ENCODE measurements at places on chromosomes 5 and 9. TPM values are rescaled to one million over a fixed set of nuclear protein-coding genes. Genes with fewer than 3 reads are reported as not detected.

GRCh38 chr5:145960848-145961600 lies 24.6 kb downstream of the SH3RF2 start:
- no peak for DNase-seq

- DNase-seq, result peak; percentile 13
Measured at GRCh38 chr9:79233542-79233941, 338.2 kb upstream of the TLE4 start.

DNA sequence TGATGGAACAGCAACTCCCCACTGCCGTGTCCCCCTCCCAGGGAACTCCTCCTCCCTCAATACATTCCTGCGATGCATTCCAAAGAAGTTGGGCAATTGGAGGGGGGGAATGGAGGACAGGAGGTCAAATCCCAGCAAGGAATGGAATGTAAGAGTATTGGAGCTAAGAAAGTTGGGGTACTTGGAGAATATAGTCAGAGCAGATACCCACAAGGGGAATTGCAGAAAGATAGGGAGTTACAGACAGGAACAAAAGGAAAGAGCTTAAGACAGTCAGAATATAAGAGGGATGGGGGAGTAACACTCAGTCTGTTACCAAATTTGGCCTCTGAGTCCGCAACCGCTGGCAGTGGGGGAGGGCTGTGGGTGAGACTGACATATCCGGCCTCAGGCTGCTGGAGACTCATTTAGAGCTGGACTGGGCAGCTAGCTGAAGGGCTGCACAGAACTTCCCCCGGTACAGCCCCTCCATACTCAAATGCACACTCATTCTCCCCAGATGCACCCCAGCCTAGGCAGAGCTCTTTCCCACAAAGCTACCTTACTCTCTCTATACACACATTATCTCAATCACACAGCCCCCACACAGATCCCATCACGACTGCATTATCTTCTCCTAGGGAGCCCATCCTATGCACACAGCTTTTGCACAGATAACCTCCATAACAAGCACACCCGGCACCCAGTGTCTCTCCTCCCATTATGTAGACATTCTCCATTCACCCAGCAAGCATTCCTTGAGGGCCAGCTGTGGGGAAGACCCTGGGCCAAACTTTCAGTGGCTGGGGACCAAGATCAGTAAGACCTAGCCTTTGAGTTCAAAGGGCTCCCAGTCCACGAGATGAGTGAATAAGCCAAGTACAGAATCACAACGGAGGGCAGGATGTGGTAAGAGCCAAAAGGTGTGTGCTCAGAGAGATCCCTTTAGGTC lies 3.7 kb downstream of the TLN1 start:
- no peak for DNase-seq

GRCh38 chr9:95462249-95463147 lies 54.3 kb downstream of the PTCH1 start:
- DNase-seq, result peak; percentile 56

DNA sequence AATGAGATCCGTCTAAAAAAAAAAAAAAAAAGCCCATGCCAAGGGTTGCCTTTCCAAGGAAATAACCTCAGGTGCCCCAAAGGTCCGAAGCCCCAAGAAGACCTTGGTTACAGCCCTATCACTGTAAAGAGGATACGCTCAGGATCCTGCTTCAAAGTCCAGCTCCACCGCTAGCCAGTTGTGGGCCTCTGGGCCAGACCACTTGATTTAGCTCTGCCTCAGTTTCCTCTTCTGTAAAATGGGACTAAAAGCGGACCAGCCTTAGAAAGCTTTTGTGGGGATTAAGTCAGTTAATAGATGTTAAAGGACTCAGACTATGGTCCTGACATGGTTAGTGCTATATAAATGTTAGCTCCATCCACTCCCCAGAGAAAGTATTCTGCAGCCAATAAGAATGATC lies 48.7 kb upstream of the ORM1 start:
- DNase-seq, result no peak

GRCh38 chr9:105425816-105426433 lies 21.9 kb upstream of the FSD1L start:
- DNase-seq, result no peak

GRCh38 chr5:138949988-138950387 lies 74.9 kb upstream of the LRRTM2 start:
- DNase-seq, result no peak

DNA sequence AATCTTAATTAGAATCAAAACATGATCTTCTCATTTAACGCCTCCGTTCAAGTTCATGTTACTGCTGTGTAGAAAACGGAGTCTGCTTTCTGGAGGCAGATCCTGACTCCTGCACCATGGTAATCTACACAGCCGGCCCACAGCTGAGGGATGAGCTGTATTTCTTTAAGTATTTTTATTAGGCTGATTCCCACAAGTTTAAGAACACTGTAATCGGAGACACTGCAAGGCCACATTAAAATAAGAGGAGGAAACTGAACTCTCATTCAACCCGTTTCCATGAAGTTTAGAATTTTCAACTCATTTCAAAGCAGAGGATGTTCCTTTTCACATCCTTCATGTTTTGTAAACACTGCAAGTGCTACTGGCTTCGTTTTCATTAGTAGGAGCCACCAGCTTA lies 372.2 kb downstream of the NFIB start:
- DNase-seq, result no peak

DNA sequence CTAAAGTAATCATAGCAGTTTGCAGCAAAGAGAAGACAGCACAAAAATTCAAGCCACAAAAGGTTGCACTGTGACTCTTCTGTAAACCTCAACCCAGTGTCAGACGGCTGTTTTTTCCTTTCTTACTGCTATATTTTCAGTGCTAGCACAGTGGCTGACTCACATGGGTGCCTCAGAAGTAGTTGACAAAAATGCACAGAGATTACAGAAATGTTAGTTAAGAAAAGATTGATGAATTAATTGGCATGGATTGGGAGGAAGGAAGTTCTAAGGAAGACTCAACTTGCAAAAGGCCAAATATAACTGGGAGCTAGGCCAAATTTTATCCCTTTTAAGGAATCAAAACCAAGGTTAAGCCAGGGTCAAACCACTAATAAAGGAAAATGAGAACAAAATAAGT lies 43.7 kb upstream of the ITGA1 start:
- no peak for DNase-seq

GRCh38 chr9:133238851-133239532 lies 29.9 kb upstream of the OBP2B start:
- peak; percentile 23 for DNase-seq

DNA sequence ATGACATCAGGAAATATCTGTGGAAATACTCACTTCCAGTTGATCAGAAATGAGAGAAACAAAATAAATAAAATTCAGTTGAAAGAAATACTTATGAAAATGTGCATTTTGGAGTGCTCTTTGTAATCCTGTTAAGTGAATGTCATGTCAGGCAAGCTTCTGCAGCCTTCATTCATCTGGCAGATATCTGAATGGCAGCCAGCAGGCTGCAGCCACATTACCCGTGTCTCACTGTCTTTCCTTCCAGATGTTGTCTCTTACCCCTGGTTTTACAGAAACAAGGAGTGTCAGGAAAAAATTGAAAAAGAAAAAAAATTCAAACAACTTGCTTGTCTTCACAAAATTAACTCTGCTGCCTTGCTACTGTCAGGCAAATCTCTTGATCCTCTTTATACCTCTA lies 445.0 kb upstream of the RIOK2 start:
- DNase-seq, result no peak

DNA sequence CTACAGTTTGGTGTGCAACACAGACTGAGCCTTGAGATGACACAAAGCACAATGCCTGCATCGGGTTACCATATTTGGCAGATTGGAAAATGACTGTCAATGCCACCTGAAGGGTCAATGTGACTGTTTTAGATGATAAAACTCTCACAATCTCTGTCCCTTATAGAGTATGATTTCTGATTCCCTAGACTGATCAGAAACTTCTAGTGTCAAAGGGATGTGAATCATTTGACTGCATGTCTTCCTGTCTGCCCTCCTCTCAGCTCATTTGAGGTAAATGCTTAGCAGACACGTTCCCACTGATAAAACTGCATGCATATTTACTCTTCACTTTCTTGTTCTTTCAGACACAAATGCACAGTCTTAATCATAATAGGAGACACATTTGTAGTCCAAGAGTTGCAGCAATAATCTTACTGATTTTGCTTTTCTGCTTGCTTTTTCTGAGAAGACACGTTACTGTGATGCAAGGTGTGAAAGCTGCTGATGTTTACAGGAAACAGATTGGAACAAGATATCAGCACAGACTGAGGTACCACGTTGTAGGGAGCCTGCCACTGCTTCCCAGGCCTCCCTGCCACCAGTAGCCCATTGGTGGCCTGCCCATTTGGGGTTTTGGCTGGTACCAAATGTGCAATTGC lies 77.8 kb downstream of the GCNT4 start:
- DNase-seq, result no peak

GRCh38 chr5:76494201-76494600 lies 91.1 kb downstream of the IQGAP2 start:
- no peak for DNase-seq

- DNase-seq, result no peak
Measured at GRCh38 chr9:106283769-106284168, 579.2 kb upstream of the ZNF462 start.

DNA sequence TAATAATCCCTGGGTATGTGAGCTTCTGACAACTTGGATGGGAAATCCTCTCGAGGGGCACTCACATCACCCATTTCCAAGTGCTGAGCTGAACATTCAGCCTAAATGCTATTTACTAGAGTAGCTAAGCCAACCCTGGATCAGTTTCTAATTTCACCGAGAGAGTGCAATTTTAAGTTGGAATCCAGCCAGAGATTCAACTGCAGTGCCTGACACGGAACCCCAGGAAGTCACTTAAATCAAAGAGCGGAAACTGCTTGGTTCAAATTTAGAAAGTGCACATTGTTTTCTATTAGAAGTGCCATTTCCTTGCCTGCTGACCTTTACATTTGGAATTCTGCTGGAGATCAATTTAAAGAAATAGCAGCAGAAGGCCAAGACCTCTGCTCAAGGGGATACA lies 8.8 kb downstream of the SPRY4 start:
- no peak for DNase-seq

DNA sequence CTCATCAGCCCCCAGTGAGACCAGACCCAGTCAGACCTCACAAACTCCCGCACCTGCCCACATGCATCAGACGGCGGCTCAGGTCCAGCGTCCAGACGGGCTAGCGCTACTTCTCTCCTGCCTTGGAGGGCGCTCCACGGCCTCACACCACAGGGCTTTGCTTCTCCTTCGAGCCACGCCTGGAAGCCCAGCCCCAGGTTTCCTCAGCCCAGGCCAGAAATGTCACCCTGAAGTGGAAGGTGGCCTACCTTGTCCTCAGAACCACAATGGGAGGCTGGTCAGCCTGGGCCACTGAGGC lies 2.8 kb downstream of the NACC2 start:
- no peak for DNase-seq

GRCh38 chr5:122144236-122144635 lies 14.9 kb downstream of the ZNF474 start:
- DNase-seq, result no peak

DNA sequence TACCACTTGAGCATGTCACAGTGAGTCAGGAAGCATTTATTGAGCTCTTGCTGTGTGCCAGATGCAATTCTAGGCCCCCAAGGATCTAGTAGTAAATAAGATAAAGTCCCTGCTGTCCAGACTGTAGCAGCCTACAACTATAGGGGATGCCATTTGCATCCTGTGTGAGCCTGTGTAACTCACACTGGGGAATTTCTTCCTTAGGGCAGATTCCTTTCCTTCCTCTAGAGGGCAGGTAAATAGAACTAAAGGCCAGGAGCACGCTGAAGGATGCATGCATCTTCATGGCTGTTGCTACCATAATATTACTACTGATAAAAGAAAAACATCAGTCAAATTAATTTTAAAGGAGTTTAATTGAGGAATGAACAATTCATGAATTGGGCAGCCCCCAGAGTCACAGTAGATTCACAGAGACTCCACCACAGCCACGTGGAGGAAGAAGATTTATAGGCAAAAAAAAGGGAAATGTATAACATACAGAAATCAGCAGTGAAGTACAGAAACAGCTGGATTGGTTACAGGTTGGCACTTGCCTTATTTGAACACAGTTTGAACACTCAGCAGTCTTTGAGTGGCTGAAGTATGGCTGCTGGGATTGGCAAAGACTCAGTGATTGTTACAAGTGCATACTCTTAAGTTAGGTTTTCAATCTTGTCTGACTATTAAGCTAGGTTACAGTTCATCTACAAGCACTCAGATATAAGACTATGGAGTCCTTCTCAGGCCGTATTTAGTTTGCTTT lies 98.9 kb downstream of the ACTL7B start:
- no peak for DNase-seq

- no peak for DNase-seq
Measured at GRCh38 chr5:151628112-151628823, 37.1 kb upstream of the FAT2 start.

- no peak for DNase-seq
Measured at GRCh38 chr9:3468421-3469205, 57.2 kb downstream of the RFX3 start.

DNA sequence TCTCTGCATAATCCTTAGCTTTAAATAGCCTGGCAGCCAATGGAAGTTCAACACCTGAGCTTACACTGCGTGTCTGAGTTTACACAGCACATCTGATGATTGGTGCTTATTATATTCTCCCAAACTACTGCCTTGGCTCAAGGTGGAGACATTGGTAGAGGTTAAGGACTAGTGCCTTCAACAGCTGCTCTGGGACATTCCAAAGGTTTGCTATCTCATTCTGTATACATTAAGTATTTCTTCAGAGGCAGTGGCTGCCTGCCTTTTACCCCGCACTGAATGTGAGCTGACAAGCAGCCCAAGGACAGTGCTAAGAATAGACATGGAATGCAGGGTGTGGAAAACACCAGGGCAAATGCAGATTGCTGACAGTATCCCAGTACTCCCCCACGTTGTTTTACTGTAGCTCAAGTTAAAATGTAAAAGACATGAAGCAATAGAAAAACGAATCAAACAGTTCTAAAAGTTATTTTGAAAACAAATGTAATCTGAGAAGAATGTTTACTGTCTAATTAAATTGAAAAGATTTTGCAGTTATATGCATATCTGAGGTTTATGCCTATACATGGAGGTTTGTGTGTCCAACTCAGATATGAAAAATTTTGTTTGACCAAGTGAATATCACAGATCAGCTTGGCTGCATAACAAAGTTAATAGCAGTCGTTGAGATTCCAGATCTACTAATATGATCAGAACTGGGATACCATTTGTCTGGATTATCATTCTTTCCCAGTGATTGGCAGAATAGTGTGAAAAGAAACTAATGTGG lies 1.8 kb downstream of the HSPB3 start:
- no peak for DNase-seq

- DNase-seq, result no peak
Measured at GRCh38 chr5:149902177-149902576, 42.4 kb downstream of the PDE6A start.

GRCh38 chr5:36768450-36768849 lies 108.1 kb upstream of the NIPBL start:
- no peak for DNase-seq

- DNase-seq, result no peak
Measured at GRCh38 chr9:94719878-94720277, 6.6 kb upstream of the AOPEP start.

- no peak for DNase-seq
Measured at GRCh38 chr9:112493393-112494137, 6.9 kb downstream of the KIAA1958 start.

- no peak for DNase-seq
Measured at GRCh38 chr5:35640623-35641022, 23.0 kb downstream of the SPEF2 start.

- DNase-seq, result no peak
Measured at GRCh38 chr5:81986126-81986525, 14.3 kb downstream of the ATG10 start.

The SPATA31E1 gene
- polyA plus RNA-seq, result not detected

The PCDHA6 gene
- 0.04 TPM for polyA plus RNA-seq

The LHFPL2 gene
- polyA plus RNA-seq, result 11.4 TPM

The PTGR1 gene
- polyA plus RNA-seq, result 45.1 TPM

The FOXD4 gene
- 0.22 TPM for polyA plus RNA-seq

The FOXE1 gene
- polyA plus RNA-seq, result 0.97 TPM

The SPINK13 gene
- not detected for polyA plus RNA-seq

The NPM1 gene
- 2,398 TPM for polyA plus RNA-seq
